Stimulated activated CD8-positive, alpha-beta memory T cell treated with anti-CD3 and anti-CD28 coated beads, Interleukin-7, amount 100 ng/mL, for 4 hours (primary cell): ENCODE measurements at places on chromosomes 6 and 20.

GRCh38 chr20:40638414-40638813 is 50.6 kb downstream of the MAFB start:
- DNase-seq: no peak

DNA sequence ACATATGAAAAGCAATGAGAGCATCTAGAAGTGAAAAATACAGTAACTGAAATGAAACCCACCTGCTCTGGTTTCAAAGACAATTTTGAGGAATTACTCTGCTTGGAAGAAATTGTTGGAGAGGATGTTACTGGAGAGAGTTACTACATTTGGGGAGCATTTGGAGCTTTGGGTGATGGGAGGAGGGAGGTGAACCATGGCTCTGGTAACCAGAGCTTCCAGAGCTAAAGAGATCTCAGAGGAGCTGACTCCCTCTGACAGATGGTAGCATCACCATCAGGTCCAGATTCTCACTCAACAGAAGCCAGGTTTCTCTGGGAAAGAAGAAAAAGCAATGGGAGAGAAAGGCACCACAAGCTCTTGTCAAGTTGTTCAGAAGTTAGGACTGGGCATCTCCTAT is 42.2 kb upstream of the SMAP1 start:
- DNase-seq: no peak

DNA sequence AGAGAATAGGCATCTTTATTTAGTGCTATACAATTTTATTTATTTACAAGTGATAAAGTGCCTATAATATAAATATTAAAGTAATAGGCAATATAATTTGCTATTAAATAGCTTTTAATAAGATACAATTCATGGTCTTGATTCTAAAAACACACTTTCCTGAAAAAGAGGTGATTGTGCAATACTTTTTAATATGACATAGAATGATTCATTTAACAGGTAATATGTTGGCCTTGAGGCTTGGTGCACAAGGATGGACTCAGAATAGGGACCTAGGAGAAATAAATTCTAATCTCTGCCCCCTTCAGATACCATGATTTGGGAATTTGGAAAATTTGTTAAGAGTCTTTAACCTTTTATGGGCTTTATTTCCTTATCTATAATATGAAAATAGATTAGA is 149.9 kb upstream of the FUT9 start:
- no peak for DNase-seq

GRCh38 chr20:15248618-15249395 is 911.4 kb upstream of the FLRT3 start:
- DNase-seq: no peak

GRCh38 chr20:14820771-14821170 is 483.4 kb upstream of the FLRT3 start:
- no peak for DNase-seq

DNA sequence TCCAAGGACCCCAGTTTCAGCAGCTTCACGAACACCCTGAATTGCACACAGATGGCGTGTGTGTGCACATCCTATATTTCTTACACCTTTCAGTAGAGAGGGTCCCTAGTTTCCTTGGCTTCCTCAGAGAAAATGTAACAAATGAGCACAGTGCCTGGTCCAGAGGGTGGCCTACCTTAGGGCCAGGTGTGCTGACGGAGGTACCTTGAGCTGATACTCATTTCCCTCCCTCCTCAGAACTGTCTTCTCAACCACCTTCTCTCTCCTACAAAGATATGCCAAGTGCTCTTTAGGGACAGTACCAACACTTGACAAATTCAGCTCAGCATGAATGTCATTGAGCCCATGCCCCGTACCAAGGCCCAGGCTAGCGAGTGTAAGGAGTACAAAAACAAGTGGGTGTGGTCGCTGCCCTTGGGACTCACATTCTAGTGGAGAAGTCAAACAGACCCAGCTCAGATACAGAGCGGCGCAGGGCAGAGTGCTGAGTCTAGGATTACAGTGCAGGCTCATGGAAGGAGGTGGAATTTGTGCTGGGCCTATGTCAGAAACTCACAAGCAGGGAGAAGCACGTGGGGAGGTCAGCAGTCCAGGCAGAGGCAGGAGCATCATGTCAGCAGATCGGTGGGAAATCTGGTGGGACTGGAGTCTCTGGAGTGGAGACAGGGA is 9.6 kb upstream of the BPHL start:
- no peak for DNase-seq

DNA sequence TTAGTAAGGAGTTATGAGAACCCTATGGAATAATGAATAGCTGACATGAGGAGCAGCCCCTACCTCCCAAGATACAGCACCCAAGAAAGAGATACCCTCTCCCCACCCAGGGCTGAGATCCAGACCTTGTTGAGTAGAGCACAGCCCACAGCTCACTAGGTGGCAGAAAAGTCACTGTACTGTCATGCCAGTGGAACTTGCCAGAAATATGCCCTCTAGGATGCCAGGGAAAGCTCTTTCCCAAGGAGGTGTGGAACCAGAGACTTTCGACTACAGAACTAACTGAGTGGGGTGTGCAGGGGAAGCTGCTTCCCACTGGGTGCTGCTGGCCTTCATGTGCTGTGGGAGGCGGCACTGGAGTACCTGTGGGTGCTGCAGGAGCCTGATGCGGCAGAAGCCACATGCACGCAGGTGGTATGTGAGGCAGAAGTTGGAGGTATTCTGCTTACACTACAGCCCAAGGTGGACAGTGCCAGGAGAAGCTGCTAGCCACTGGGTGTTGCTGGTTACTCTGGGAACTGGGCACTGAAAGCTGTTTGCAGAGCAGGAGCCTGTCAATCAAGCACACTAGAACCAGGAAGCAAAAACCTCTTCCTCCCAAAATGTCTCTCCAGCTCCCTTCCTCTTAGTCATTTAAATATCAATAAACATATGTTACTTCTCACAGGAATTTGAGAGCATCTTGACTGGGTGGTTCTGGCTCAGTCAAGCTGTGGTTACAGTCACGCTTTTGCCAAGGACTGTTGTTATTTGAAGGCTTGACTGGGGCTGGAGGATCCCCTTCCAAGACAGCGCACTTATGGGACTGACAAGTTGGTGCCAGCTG is 17.8 kb downstream of the ARMC12 start:
- DNase-seq: no peak

DNA sequence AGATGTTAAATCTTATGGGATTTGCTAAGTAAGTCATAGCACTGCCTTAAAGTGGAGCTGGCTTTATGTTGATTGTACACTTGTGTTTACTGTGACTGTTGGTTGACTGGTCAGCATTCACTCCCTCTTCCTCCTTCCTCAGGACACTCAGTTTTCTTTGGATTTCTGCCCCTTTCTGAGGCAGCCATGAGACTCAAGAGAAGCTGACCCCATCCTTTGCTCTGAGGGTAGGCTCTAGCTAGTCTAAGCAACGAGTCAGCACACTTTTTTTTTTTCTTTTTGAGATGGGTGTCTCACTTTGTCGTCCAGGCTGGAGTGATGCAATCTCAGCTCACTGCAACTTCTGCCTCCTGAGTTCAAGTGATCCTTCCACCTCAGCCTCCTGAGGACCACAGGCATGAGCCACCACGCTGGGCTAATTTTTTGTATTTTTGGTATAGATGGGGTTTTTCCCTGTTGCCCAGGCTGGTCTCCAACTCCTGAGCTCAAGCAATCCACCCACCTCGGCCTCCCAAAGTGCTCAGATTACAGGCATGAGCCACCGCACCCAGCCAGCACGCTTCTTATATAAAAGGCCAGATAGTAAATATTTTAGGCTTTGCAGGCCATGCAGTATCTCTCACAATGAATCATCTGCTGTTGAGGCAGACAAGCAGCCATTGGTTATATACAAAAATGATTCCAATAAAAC is 191.4 kb downstream of the NFATC2 start:
- no peak for DNase-seq

DNA sequence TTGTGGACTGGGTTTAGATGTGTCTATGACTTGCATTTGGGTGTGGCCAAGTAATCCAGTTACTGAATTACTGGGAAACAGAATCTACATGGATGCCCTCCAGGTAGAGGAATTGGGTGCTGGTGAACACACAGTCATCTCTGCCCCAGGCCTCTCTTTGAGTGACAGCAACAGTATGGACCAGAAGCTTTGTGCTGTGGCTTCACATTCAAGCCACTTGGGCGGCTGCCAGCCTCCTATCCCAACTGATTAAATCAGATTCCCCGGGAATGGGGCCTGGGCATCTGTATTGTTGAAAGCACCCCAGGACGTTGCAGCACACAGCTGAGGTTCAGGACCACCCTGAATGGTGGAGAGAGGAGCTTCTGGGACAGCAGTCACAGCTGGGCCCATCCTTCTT is 144.6 kb downstream of the DHX35 start:
- DNase-seq: no peak

DNA sequence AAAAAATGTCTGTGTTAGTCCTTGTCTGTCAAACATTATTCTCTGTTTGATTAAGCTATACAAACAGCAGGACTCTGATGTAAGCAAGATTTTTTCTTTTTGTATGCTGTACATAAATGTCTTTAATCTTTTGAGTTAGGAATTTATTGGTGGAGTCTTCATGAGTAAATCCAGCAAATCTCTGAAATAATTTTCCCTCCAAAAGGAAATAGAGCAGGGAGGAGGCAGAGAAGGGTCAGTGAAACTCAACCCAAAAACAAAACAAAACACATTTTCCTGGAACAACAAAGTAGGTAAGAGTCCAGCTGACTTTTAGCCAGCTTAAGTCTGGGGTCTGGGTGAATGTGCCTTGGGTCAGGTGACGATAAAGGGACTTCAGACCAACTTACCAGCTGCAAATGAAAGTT is 113.7 kb downstream of the FOXA2 start:
- DNase-seq: no peak

GRCh38 chr6:125829433-125829832 is 38.7 kb downstream of the NCOA7 start:
- DNase-seq: no peak

DNA sequence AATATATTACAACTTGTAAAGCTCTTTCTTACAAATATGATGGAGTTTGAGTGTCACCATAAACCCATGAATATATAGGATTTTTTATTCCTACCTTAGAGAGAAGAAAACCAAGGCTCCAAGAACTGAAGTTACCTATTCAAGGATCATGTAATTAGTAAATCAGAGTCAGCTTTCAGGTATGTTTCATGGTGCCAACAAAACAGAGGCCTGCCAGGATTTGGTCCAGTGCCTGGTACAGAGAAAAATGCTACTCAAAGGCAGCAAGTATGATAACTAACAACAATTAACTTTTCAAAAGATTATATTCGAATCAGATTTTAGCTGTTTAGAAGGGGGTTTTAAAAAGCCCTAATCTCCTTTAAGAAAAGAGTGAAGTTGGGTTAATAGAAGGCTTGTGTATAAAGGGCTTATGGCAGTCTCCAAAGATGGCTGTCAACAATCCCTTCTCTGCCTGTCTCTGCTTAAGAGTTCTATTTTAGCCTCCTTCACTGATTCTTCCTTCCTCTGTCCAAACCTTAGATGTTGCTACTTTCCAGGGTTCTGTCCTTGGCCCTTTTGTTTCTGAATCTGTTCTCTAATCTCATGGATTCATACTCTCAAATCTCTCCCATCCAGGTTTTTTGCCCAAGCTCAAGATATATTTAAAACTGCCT is 7.8 kb downstream of the MAP3K7 start:
- no peak for DNase-seq

DNA sequence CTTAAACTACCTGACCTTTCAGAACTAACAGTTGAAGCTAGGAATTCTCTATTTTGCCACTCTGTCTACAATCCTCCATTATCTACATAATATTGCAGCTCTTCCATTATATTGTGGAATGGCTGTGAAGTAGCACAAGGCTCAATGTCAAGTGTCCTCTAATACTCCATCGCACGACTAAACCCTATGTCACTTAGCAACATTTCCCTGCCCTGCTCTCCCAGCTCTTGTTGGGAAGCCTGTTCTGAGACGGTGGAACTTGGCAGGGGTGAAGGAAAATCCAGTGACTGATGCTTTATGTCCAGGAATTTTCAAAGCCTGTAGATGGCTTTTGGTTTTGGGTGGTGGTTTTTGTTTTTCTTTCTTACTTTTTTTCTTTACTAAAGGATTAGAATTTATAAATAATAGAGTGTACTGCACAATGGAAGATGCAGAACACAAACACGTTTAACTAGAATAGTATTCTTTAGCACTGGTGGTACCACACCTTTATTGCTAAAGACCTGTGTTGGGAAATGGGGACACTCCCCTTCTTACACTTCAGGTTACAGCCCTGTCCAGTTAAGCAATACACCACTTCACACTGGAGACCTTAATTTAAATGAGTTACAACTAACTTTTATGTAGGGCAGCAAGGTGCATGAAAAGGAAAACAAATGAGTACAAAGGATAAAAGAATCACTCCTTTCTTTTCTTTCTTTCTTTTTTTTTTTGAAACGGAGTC is 20.7 kb upstream of the AMD1 start:
- DNase-seq: no peak

DNA sequence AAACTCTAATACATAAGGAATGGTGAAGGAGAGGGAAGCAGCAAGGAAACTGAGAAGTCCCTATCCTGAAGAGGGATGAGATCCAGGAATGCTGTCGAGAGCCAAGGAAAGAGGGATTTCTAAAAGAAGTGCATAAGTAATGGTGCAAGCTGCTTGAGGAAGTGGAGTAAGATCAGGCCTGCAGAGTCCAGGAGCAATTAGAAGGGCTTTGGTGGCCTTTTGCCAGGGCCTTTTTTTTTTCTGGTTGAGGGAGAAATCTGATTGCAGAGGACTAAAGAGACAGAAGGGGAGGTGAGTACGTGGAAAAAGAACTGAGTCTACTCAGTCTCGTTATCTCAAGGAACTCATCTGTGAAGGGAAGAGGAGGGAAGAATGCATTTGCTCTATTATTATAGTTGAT is 396.2 kb downstream of the UTRN start:
- no peak for DNase-seq

DNA sequence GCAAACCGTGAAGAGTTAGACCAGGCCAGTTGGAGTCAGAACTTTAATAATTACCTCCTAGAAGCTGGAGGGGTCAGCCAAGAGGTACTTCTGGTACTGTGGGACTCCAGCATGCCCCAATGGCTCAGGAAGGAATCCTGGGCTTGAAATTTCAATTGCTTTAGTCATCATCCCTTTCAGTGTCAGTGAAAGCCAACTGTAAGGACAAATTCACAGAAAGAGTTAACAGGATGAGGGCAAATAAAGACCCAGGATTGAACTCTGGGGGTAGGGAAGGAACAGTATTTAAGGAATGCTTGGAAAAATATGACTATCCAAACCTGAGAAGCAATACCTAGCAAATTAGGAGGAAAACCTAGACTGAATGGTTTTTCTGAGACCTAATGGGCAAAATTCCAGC is 735.1 kb upstream of the MARCKS start:
- DNase-seq: no peak

GRCh38 chr20:11305406-11305805 is 612.3 kb upstream of the BTBD3 start:
- DNase-seq: no peak

DNA sequence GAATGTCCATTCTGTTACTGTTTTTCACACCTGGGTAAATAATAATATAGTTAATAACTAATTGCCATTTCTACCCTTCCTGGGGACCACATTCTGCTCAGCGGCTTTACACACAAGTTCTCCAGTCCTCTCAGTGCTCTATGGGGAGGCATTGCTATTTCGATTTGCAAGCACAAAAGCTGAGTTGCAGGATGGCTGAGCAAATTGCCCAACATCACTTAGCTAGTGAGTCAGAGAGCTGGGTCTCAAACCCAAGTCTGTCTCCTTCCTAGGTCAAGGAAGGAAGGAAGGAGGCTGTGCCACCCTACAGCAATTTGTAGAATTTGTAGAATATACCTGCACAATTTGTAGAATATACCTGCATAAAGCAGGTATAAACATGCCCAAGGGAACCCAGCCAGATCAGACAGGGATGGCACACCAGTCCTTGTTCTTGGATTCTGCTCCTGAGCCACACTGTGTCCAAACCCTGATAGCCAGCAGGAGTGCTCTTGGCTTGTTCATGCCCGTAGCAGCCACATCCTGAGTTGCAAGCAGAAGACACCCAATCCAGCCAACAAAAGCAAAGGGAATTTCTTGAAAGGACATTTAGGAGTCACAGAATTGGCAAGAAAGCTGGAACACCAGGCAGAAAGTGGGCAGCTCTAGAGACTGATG is 56.9 kb downstream of the LY86 start:
- no peak for DNase-seq
